Fibroblast of mammary gland (primary cell): ENCODE measurements at places on chromosomes 5 and 9.

DNA sequence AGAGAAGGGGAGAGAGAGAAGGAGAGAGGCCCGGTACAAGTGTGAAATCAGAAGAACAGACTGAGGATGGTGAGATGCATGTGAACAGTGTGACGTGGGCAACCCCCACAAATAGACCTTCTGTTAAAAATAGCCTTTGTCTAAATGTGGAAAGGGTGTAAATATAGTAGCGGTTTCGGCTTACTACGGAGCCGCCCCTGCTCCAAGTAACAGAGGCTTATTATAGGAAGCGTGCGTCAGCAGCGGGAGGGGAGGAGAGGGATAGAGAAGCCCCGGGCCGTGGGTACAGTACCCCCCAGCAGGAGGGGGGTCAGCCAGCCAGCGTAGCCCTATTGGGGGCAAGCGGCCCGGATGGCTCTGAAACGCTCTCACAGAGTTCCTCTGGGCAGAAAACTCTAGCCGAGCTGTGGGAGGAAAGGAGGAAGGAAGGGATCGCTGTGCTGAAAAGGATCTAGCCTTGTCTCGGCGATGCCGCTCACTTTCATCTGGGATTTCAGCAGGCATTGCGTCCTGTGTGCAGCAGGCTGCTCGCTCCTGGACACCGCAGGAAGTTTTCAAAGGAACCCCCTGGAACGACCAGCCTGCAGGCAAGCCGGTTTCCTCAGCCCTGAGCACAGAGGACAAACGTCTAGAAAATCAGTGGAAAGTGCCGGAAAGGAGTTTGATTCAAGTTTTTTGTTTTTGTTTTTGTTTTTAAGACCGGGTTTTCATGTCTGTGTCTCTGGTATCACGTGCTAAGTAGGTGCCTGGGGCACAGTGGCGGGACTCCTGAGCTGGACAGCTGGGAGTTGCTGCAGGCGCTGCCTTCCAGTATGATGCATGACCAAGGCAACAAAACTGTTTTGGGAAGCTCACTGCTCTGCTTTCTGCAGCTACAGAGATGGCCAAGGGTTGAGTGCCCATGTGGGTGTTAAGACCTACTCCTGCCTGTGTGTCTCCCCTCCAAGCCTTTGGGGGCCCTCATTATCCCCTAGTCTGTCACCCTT is 146.6 kb downstream of the SEC61B start:
- DNase-seq, result peak; percentile 79

DNA sequence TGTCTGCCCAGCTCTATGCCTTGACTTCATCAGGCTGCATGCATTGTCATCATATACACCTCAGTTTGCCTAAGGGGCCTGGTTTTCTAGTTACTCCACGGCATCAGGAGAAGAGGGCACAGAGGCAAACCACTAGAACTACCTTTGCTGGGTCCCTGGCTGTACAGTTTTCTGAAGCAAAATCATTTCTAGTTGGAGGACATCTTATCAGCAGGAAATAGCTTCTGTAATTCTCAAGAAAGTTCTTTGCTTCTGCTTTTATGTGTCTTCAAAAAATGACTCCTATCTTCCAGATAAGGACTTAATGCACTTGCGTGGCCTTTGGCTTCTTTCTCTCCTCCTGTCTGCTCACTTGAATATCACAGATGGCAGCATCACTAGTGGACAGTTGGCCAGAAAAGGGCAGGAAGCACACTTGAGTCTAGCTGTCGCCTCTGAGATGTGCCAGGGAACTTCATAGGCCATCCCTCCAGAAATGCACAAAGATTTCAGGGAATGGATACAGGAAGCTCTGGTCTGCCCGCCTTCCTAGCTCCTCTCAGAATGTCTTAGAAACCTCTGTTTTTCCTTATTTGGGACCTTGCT is 22.4 kb upstream of the LTC4S start:
- DNase-seq, result no peak

- DNase-seq, result no peak
Observed at GRCh38 chr5:178468196-178468685, 122.0 kb downstream of the COL23A1 start.

DNA sequence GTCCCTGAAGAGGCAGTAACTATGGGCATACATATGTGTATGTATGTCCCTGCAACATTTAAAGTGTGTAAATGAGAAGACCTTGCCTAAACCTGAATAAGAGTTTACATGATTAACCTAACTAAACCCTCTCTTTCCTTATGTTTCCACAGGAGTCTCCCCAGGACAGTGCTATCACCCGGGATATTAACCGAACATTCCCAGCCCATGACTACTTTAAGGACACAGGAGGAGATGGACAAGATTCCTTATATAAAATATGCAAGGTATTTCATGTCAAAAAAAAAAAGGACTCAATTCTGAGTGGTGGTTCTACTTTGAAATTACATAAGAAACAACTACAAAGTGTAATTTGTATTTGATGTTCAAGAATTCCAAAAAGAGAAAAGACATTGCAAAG is 31.7 kb downstream of the GPR21 start:
- no peak for DNase-seq

DNA sequence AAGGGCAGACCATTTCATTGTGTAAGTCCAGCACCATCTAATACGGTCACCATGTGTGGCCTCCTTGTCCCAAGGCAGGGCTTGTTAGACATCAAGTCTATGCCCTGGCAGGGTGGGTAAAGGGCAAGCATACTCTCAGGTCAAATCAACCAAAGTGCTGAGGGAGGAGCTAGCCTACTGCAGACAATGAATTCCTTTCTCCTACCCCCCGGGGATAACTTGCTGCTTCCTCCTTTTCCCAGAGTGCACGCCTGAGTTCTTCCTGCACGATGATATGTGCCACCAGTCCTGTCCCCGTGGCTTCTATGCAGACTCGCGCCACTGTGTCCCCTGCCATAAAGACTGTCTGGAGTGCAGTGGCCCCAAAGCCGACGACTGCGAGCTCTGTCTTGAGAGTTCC is 71.4 kb downstream of the RFK start:
- no peak for DNase-seq

- DNase-seq, result no peak
Observed at GRCh38 chr5:135509995-135510394, 25.8 kb downstream of the NEUROG1 start.

DNA sequence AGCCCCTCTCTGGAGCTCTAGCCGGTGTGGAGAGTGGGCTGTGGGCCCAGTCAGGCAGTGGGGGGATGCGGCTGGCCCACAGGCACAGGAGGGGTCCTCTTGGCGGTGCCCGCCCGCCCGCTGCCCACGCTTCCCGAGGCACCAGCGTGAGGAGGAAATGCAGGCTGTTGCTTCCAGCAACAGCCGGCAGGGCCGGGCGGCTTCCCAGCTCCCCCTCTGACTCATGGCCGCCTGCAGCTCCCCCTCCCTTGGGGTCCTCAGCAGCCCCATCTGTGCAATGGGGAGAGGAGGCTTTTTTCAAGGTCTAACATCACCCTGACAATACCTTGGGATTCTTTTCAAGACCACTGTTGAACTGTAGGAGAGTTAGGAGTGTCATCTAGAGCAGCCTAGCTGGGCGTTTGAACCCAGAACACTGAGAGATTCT is 10.4 kb downstream of the CXXC5 start:
- peak; percentile 75 for DNase-seq

DNA sequence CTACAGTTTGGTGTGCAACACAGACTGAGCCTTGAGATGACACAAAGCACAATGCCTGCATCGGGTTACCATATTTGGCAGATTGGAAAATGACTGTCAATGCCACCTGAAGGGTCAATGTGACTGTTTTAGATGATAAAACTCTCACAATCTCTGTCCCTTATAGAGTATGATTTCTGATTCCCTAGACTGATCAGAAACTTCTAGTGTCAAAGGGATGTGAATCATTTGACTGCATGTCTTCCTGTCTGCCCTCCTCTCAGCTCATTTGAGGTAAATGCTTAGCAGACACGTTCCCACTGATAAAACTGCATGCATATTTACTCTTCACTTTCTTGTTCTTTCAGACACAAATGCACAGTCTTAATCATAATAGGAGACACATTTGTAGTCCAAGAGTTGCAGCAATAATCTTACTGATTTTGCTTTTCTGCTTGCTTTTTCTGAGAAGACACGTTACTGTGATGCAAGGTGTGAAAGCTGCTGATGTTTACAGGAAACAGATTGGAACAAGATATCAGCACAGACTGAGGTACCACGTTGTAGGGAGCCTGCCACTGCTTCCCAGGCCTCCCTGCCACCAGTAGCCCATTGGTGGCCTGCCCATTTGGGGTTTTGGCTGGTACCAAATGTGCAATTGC is 77.8 kb downstream of the GCNT4 start:
- no peak for DNase-seq

GRCh38 chr9:113941526-113941925 is 65.4 kb downstream of the ZNF618 start:
- DNase-seq, result no peak

- no peak for DNase-seq
Observed at GRCh38 chr5:40391642-40392041, 288.1 kb upstream of the PTGER4 start.

DNA sequence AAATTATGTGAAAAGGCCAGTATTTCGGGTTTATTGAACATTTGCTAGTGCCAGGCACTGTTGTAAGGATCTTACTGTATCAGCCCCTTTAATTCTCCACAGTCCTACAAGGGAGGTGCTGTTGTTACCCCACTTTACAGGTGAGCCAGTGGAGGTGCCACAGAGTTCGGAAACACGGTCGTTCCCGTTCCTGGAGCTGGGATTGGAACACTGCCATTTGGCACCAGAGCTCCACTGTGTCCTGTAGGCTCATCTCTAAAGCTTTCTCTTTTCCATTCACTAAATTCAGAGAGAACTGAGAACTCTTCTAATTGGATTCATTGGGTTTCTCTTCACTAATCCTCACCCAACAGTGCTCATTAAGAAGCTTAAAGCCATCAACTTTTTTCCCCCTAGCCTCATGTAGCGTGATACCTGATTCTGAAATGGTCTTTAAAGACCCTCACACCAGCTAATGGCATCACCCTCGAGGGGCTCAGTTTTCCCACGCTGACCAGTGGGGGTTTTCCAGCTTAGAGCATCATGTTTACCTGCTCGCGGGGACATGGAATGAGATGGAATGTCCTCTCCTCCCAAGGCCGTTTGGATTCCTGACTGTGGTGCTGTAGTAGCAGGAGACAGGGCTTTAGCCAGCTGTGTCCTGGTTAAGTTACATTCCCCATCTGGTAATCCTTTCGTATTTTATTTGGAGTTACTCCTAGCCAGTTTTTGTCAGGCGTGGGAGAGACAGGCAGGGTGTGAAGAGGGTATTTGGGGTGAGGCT is 5.8 kb downstream of the ERGIC1 start:
- DNase-seq, result peak; percentile 55

GRCh38 chr5:9358961-9359685 is 186.8 kb downstream of the SEMA5A start:
- DNase-seq, result peak; percentile 43

DNA sequence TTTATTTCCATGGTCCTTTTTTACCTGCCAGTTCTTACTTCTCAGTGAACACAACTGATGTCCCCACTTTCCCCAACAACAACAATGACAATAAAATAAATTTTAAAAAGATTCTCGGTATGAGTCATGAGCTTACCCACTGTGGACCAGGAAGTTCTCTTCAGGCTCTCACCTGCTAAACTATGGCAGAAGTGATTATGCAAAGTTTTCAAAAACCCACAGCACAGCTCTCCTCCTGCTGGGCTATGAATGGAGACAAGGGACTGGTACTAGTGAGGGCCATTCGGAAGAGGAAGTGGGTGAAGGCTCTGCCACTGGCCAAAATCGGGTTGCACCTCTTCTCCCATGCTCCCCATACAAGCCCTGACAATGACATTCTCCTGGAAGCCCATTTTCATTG is 429.4 kb downstream of the PIK3R1 start:
- DNase-seq, result no peak

- peak; percentile 82 for DNase-seq
Observed at GRCh38 chr9:115198001-115198400, 80.0 kb upstream of the TNC start.

GRCh38 chr9:105835721-105836120 is 141.4 kb downstream of the TMEM38B start:
- DNase-seq, result no peak

DNA sequence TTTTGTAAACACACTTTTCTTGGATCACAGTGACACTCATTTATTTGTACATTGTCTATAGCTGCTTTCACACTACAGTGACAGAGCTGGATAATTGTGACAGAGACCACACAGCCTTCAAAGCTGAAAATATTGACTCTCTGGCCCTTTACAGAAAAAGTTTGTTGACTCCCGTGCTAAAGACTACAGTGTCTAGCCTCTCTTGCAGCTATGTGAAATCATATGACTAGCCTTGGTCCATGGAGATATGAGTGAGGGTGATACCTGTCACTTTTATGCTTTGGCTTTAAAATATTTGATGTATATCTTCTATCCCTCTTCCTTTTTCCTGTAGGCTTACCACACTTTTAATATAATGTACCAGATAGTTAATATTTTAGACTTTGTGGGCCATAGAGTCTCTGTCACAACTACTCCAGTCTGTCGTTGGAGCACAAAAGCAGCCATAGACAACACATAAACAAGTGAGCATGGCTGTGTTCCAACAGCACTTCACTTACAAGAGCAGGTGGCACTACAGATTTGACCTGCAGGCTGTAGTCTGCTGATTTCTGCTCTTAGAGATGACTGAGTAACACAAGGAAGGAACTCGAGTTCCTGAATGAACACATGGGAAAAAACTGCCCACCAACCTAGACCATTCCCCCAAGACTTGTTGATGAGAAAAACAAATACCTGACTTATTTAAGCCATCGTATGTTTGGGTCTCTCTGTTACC is 73.5 kb upstream of the ANKRD55 start:
- no peak for DNase-seq

- no peak for DNase-seq
Observed at GRCh38 chr9:79046401-79046800, 525.4 kb upstream of the TLE4 start.

DNA sequence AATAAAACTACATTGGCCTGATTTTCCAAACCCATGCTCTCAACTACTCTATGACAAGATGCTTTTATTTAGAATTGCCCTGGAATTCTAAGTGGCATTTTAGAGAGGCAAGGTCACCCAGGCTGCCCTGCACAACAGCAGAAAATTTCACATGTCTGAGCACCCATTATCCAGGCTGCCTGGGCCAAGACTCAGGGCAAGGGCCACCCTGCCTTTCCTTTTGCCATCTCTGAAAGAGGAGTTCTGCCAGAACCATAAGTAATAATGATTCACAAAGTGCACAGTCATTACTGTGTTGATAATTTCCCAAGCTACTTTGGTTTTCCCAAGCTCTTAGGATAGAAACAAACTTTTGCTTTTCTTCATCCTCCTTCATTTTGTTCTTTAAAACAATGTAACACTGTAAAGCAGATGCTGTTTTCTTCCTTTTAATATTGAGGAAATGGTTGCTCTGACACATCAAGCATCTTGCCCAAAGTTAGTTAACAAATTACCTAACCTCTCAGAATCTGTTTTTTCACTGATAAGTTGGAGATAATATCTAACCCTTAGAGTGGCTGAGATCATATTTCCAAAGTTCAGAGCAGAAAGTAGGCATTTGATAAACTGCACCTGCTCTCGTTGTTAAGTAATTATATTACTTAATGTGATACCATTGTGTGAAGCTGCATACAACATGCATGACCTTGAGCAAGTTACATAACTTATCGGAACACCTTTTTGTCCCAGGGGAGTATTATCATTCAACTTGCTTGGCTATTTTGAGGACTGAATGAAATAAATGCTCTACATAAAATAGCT is 325.6 kb downstream of the PRELID2 start:
- peak; percentile 61 for DNase-seq
